Stimulated activated CD8-positive, alpha-beta memory T cell treated with anti-CD3 and anti-CD28 coated beads, Interleukin-4, amount 100 ng/mL, for 1 hour (primary cell): ENCODE measurements at places on chromosomes 4 and X.

DNA sequence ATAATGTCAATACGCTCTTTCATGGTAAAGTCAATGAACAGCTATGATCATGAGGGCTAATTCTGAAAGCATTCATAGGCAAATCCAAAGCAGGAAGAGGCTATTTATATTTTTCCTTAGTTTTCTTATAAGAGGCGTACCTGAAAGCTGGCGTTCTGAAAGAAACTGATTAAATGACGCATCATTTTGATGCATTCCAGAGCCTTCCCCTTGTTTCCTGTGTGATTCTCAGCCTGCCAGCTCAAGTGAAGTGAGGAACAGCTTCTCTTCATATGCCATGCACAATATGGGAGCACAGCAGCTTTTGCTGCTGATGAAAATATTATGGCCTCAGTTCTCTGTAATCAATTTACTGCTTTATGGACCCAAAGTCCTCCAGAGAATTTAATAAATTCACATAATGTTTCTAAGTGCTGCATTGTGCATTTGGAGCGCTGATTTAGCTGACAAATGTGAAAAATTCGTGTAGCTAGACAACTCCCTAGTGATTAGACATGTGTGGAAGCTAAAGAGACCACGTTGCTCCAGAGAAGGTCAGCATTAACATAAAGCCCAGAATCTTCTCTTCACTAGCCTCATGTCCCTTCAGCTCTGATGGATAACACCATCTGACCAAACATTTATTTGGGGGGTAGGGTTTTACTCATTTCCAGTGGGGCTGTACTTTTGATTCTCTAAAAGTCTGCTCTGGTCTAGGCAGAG is 110.8 kb downstream of the GPAT3 start:
- no peak for DNase-seq

GRCh38 chr4:182575225-182575624 is 332.0 kb downstream of the TENM3 start:
- DNase-seq, result no peak

GRCh38 chr4:123110685-123111084 is 188.3 kb upstream of the NUDT6 start:
- no peak for DNase-seq

DNA sequence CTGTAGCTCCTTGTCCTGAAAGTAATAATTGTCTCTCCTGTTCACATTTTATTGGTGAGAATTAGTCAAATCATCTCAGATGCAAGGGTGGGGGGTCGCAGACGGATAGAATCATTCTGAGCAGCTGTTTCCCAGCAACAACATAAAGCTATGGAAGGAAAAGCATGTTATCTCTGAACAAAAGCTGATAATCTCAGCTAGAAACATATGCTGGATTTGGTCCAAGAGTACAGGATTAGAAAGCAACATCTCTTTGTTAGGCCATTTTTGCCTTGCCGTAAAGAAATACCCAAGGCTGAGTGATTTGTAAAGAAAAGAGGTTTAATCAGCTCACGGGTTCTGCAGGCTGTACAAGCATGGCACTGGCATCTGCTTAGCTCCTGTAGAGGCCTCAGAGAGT is 472.8 kb upstream of the BOD1L1 start:
- no peak for DNase-seq

DNA sequence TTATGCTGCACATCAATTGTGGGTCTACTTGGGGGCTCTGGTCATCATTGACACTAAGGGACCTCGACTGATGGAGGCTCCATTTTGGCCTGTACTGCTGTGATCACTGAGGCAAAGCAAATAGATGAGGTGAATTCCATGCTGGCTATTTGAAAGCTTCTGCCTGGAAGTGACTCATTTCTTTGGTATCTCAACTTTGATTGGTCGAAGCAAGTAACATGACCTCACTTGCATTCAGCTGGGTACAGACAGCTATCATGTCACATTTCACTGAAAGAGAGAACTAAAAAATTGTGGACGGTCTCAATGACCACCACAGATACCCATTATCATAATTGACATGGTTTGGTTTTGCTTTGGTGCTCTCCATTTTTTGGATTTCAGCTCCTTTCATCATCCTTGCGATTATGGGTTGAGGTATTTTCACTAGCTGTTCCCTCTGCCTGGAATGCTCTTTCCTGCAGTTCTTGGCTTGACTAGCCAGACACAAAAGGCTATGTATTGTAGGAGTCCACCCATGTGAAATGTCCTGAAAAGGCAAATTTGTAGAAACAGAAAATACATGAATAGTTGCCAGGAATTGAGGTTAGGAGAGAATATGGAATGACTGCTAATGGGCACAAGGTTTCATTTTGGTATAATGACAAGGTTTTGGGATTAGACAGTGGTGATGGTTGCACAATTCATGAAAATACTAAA is 369.2 kb upstream of the LCORL start:
- DNase-seq, result no peak

GRCh38 chr4:79856196-79856595 is 216.8 kb downstream of the ANTXR2 start:
- DNase-seq, result no peak

- DNase-seq, result no peak
Measured at GRCh38 chr4:136392576-136392975, 1139.7 kb downstream of the PCDH18 start.

DNA sequence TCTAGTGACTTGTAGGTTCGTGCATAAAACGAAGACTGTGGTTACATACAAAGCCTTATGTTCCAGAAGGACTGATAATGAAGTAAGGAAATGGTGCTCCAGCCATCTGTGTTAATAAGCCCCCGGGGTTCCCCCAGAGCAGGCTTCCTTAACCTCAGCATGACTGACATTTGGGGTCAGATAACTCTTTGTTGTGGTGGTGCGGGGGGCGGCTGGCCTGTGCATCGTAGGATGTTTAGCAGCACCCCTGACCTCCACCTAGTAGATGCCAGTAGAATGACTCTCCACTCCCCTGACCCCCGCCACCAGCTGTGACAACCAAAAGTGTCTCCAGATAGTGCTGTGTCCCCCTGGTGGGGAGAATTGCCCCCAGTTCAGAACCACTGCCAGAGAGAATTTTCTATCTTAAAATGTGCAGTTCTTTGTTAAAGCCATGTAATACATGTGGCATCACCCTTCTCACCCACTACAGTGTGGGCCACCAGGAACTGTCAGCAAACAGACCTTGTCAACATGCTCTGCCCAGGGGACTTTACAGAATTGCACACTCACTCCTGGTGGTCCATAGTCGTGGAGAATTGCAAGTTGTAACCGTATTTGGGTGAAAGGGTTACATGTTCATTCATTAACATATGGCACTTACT is 7.5 kb downstream of the SH3KBP1 start:
- DNase-seq, result no peak

GRCh38 chr4:26958925-26959653 is 98.4 kb downstream of the STIM2 start:
- no peak for DNase-seq

DNA sequence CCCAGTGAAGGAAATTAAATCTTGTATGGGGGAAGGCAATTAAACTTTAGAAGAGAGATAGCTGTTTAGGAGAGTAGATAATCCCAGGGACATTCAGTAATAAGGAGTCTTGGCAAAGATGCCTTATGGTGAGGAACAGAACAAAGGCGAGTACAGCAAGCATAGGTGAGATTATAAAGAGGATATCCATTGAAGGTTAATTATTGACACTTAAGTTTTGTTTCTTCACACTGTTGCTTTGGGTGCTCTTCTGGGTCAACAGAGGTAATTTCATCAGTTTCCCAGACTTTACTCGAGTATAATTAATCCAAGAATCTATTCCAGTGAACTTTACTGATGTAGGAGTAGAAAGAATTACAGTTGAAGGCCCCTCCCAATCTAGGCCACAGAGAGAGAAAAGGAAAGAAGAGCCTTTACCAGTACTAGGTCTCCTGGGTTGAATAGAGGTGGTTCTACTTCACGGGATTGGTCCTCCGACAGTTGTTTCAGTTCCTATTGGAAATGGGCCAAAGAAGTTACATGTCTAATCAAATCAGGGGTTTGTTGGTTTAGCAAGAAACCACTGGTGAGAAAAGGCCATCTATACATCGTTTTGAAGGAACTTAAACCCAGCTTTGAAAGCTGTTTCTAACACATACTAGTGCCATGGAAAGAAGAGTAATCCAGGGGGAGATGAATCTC is 27.2 kb downstream of the EPGN start:
- DNase-seq, result no peak

DNA sequence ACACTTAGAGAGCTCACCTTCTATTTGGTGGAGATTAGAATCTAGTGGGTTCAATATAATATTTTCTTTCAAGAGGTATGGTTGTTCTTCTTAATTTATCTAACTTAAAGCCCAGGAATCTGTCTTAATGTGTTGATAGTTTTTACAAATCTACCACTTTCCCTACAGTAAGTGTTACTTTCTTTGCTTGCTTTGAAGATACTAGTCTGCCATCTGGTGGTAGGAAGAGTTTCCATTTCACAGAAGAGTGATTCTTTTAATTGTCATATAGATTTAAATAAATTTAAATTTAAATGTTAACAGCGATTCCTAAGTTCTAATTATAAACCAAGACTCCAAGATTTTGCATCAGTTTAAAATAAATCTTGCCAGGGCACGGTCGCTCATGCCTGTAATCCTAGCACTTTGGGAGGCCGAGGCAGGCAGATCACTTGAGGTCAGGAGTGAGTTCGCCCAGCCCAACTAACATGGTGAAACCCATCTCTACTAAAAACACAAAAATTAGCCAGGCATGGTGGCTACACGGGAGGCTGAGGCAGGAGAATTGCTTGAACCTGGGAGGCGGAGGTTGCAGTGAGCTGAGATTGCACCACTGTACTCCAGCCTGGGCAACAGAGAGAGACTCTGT is 43.5 kb downstream of the NUDT9 start:
- no peak for DNase-seq

DNA sequence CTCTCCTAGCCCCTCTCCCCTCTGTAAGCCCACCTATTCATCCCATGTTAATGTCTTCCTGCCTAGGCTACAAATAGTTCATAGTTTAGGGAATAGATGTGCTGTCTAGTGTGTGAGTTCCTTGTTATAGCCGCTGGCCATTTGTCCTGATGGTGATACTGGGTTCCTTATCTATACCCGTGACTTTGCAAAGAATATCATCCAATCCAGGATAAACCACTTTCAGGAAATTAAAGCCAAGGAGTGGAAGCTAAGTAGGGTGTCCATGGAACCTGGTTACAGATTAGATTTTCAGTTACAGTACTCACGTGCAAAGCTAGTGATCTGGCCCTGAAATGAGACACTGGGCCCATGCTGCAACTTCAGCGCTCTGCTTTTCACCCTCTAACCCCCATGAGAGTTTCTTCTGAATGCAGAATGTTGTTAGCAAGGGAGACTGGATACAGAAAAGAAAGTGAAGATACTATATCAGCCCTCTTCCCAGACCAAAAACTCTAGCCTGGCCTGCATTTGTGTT is 111.4 kb downstream of the TMEM164 start:
- DNase-seq, result no peak

DNA sequence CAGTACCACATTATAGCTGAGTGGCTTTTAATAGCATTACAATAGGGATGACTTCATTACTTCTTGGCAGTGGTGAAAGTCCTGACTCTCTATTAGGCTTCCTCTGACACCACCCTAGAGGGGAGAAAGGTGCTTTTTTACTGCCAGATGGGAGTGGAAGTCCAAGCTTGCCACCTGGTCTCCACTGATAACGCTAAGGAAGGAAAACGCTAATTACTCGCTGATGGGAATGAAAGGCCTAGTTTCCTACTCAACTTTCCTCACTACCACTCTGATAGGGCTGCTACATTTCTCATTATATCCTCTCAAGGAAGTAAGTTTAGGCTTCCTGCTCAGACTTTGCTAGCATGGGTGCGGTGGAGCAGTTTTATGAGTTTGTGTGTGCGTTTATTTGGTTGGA is 62.3 kb upstream of the PAGE3 start:
- DNase-seq, result no peak

DNA sequence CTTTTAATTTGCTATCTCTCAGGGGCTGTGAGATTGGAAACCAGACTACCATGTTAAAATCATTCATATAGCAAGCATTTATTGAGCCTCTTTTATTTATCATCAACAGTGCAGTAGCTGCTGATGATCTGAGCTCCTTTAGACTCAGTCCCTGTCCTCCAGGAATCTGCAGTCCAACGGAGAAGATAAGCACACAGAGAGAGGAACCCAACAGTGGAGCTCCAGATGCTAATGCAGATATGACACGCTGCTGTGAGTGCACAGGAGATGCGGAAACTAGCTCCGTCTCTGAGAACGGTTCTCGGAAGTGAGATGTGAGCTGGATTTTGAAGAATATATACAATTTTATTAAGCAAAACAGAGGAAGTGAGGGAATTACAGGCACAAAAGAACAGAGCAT is 35.4 kb downstream of the DCHS2 start:
- DNase-seq, result no peak

DNA sequence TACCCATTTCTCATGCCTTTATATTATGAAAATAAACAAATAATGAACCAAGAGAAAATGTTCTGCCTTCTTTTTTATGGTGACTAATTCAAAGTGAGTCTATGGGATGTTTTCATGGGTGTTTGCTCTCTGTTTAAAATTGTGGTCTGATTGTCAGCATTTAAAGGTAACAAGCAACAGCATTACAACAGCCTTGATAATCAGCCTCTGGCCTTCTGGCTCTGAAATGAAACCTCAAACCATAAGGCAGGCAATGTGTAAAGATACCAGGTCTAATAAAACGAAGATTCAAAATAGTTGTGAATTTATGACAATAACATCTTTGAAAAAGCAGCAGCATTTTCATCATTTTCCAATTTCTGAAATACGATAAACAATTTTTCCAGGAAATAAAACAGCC is 63.7 kb downstream of the FAM13A start:
- DNase-seq, result no peak

DNA sequence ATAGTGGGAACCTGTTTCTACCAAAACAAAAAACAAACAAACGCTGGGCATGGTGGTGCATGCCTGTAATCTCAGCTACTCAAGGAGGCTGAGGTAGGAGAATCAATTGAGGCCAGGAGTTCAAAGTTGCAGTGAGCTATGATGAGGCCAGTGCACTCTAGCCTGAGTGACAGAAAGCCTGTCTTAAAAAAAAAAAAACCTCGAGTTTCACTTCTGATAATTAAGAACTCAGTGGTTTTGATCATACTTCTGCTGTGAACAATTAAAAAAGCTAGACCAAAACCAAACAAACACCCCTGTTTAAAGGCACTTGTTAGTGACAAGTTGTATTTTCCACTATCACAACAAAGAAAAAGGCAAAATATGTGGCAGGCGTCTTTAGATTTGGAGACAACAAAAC is 15.0 kb upstream of the UBE2D3 start:
- DNase-seq, result no peak

DNA sequence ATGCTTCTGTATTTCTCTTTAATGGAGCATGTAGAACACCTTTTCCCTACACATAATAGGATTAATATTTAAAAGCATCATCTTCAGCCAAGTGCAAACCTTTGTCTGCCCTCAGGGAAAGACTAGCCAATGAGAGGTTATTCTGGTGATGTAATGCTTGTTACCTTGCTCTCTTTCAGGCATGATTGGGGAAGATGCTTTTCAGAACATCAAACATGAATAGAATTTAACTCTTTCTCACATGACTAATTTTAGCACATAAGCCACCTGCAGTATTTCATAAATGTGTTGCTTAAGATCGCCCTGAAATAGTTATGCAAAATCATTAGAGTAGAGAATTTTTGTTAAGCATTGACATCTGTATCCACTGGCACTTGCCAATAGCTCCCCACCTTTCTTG is 10.7 kb upstream of the EPGN start:
- no peak for DNase-seq
